Naive thymus-derived CD8-positive, alpha-beta T cell (primary cell): ENCODE measurements at places on chromosomes 16 and 17. TPM values are rescaled to one million over a fixed set of nuclear protein-coding genes. Genes with fewer than 3 reads are reported as not detected.

GRCh38 chr17:60137731-60138130 is 12.0 kb upstream of the CA4 start:
- no peak for DNase-seq

GRCh38 chr17:19384723-19385391 is 2.1 kb downstream of the MFAP4 start:
- DNase-seq: no peak

GRCh38 chr17:8267480-8268147 is 18.5 kb downstream of the PFAS start:
- DNase-seq: no peak

- no peak for DNase-seq
Observed at GRCh38 chr17:77923135-77923534, 35.4 kb upstream of the TNRC6C start.

- DNase-seq: no peak
Observed at GRCh38 chr16:14386115-14386514, 243.9 kb downstream of the PARN start.

- no peak for DNase-seq
Observed at GRCh38 chr16:4690946-4691665, 2.3 kb upstream of the NUDT16L1 start.

SLC35B1 gene
- polyA plus RNA-seq: 20.3 TPM

DNA sequence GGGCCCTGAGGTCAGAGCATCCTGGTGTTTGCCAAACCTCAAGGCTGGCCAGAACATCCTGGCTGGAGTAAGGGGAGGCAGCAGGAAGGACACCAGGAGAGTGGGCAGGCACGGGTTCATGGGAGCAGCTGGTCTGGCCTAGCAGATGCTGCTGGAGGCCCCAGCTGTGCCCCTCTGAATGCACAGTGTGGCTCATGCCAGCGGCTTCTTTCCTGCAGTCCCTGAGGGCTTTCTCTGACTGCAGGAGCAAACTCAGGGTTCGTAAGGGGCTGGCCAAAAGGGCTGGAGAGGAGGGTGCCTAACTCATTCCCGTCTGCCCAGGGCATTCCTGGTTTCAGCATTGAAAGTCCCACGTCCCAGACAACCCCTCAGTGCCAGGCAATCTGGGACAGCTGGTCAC is 78.7 kb downstream of the ZDHHC7 start:
- DNase-seq: no peak

GRCh38 chr17:9211133-9211765 is 189.9 kb downstream of the NTN1 start:
- DNase-seq: no peak

EME1 gene
- not detected for polyA plus RNA-seq

- no peak for DNase-seq
Observed at GRCh38 chr16:4803898-4804762, 1.7 kb upstream of the ROGDI start.

TM4SF5 gene
- polyA plus RNA-seq: not detected

DNA sequence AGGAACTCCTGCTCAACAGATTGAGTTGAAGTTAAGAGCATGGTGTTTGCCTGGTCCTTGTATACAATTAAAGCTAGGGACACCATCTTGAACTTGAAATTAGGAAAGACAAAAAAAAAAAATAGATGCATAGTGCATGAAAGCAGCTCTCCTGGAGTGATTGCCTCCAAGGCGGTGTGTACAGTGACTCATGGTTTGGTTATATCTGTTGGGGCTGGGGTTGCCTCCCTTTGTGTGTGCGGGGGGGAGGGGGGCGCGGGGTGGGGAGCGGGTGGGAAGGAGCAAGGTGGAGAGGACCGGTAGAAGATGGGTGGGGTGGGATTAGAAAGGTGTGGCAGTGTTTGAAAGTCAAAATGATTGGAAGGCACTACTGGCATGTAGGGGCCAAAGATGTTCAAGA is 3.4 kb downstream of the TMED6 start:
- no peak for DNase-seq

GRCh38 chr17:4066210-4066609 is 76.6 kb downstream of the ZZEF1 start:
- no peak for DNase-seq

HS3ST3B1 gene
- 12.7 TPM for polyA plus RNA-seq

DNA sequence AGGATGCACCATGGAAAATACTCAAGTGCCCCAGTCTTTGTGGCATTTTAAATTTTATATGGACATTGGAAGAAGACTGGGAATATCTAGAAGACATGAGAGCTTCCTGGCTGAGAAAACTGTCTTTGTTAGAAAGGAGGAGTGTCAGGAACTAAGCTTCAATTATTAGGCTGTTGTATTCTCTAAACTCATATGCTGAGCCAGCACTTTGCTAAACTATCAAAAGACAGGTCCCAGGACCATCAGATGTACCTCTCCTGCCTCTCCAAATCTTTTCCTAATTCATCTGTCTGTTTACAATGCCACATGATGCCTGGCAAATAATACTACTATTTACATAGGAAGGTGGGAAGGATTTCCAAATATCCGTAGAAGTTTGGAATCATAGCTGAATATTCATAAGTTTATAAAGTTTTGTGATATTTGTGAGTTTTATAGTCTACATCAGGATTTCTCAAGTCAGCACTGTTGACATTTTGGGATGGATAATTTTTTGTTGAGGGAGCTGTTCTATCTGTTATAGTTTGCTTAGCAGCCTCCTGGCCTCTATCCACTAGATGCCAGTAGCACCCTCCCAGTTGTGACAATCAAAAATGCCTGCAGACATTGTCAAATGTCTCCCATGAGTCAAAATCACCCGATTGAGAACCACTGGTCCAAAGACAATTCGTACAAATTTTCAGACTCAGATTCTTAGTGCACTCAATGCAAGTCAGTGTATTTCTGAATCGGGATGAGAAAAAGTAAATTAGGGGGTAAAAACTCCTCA is 61.2 kb upstream of the NETO2 start:
- DNase-seq: no peak

DNA sequence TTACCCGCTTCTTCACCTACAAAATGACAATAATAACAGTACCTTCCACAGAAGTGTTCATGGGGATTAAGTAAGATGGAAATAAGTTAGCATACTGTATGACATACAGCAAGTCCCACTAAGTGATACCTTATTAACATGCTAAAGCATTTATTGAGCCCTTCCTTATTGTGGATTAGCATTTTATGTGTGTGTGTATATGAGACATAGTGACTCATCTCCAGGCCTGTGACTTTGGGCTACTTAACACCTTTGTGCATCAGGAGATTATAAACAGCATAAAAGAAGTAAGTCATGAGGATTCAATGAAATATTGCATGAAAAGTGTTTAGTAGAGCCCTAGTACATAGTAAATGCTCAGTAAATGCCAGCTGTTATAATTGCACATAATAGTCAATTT is 52.9 kb downstream of the CA10 start:
- DNase-seq: no peak

DNA sequence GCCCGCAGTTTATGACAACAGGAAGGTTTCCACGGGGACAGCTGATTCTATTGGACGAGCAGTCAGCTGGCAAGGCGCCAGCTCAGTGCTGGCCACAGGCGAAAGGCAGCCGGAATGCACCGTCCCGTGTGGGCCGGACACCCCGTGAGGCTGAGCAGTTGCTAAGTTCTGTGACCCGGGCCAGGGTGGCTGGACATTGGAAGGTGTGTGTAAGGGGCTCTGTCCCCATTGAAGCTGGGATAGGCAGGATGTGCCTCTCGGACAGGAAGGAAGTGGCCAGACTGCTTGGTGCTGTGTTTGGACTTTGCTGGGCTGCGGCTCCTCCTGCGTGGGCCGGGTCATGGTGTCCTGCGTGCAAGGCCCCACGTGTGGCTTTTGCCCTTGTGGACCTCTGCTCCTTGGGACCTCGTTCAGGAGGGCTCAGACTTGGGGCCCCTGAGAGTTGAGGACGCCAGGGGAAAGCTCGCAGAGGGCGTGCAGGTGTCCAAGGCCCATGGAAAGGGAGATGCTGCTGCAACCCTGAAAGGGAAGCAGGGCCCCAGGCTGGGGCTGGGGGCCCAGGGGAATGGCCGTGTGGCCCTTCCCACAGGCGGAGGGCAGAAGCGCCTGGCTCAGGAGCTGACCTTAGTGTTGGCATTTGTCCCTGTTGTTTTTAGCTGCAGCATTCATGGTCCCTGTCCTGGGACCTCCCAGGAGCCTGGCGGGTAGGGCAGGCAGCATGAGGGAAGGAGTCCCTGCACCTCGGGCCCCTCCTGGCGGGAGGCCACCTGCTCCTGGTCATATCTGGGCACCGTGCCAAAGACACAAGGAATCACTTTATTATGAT is 10.0 kb downstream of the BAIAP2 start:
- DNase-seq: no peak

DNA sequence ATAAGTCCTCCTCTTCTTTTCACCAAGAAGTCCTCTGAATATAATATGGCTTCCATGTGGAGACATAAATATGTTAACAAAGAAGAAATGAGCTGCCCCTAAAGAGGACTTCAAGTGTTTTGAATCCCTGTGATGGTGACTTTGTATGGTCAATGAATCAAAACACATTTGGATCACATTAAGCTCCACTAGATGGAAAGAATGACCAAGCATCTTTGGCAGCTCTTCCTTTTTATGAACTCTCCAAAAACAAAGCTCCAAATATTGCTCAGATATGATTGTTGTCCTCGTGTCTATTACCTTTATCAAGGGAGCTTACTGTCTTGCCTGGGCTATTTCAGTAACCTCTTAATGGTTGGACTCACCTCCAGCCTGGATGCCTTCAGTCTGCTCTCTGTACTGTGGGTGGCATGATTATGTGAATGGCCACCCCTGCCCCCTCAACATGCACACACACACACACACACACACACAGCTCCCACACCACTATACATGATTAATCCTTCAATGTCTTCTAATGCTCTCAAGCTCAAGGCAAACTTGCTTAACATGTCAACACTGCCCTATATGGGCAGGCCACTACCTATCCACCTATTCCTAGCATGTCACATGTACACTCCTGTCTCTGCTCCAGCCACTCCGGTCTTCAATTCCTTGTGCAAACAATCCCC is 346.6 kb upstream of the SALL1 start:
- DNase-seq: no peak

GRCh38 chr17:17849147-17849820 is 12.5 kb upstream of the SREBF1 start:
- DNase-seq: peak; percentile 65

DNA sequence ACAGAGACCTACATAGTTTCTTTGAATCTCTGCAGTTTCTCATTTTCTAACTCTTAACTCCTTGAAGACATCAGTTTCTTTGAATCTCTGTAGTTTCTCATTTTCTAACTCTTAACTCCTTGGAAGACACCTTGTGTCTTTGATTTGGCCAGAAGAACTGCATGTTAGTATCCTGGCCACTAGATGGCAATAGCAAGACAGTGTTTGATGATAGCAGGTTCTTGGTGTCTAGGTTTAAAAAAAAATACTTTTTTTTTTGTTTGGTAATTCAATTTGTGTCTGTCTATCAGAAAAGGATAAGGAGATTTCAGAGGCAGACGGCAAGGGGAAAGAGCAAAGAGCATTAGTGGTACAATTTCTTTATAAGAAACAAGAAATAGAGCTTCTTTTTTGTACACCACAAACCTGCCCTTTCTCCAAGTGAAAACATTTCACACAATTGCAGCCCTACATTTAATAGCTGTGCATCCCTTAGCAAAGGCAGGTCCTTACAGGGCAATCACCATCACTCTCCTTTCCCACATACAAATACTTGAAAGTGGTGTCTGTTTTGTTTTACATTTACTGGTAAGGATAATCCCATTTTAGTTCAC is 1324.9 kb upstream of the CDH8 start:
- DNase-seq: no peak

NFATC2IP gene
- 28.7 TPM for polyA plus RNA-seq

DCAF7 gene
- polyA plus RNA-seq: 75.6 TPM

DNA sequence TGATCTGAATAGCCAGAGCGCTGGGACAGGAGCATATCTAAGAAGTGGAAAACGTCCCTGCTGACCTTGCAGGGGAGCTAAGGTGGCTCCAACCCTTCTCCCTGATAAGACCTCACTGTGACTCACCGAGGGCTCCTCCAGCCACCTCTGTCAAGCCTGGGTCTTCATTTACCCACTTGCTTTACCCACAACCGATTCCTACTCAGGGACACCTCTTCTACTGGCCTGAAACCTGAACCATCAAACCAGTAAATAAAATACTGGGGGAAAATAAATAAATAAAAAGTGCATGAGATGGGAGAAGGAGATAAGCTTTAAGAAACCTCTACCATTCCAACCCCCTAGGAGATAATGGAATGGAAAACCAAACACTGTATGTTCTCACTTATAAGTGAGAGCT is 80.2 kb upstream of the ALOX12 start:
- DNase-seq: no peak

DNA sequence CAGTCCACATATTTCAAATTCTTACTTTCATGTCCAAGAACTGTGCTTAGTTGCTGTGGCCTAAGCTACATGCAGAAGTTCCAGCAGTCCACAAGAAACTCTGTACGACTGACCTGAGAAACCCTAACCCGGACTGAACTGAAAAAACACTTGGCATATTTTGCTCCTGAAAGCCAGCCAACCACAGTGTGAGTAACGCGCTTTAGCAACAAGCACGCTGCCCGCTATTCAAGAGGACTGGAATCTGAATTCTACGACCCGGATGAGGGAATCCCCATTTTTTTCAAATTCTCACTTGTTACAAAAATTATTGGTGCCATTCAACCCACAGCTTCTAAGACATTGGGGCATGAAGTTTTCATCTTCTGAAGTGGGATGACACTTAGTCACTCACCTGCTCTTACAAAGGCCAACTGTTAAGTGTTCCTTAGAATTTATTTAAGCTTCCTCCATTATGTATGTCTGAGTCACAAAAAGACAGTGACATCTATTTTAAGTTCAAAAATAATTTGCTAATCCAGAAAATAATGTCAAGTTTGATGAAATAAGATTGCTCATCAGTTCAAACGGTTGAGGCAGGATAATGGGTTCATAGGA is 78.7 kb downstream of the CDYL2 start:
- DNase-seq: no peak

DNA sequence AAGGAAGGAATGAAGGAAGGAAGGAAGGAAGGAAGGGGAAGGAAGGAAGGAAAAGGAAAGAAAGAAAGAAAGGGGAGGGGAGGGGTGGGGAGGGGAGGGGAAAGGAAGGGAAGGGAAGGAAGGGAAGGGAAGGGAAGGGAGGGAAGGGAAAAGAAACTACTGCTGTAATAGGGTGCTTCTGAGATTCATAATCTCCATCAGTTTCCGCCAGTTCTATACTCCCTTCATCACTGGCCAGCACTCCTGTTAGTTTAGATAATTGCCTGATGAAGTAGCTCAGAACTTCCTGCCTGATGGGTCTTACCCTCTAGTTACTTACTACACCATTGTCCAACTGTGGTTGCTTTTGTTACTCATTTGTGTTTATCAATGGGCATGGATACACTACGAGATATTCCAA is 2.0 kb upstream of the KRTAP9-6 start:
- no peak for DNase-seq

DNA sequence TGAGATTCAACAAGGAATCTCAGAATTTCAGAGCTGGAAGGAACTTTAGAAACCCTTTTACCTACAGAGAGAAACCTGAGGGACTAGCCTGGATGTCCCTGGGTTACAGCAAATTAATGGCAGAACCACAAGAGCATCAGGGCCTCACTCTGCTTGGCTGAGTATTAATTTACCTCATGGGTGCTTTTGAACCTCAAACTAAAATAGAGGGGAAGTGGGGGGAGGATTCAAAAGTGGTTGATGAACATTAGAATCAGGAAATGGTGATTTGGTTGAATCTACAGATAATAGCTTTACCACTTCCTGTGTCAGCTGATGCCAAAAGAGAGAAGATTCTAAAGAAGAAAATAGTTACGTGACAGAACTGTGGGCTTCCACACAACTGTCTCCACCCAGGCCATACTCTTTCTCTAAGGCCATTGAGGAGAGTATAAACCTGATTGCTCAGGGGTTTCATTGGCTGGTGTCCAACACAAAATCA is 11.3 kb upstream of the SKAP1 start:
- DNase-seq: peak; percentile 87
